ENCODE measurements at places on chromosomes 4 and X.

GRCh38 chr4:152106781-152107321, 346.0 kb upstream of the GATB start:
- no peak for DNase-seq

GRCh38 chrX:16999275-16999674, 52.8 kb downstream of the REPS2 start:
- DNase-seq: no peak

GRCh38 chrX:133444952-133445831, 29.9 kb upstream of the GPC4 start:
- no peak for DNase-seq

DNA sequence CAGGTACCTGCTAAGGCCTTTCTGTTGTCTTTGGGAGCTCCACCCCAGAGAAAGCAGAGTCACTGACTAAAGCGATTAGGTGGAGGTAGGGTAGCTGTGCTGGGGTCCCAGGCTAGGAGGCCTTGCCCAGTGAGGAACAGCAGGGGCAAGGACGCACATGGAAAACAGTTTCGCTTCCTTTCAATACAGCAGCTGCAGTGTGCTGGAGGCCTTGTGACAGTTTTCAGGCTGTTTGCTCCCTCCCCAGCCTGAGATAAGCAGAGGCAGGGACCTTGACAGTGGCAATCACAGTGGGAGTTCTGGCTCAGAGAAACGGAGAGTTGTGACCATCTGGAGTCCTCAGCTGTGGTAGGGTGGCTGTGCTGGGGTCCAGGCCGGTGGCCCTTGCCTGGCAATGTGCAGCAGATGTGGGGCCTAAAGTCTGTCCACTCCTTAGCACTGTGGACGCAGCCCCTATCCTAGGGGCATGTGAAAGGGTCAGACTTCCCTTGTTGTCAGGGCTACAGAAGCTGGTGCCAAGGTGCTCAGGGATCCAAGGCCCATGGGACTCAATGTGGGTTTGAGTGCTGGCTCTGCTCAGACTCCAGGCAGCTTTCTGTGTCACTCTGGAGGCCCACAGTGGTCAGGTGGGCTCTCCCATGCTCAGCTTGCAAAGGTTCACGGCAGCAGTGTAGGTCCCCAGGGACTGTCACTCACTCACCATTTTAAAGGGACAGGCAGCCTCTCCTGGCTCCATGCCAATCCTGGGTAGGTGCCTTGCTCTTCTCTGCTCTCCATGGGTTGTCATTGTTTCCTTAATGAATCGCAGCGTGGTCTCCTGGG, 534.9 kb upstream of the FMR1 start:
- DNase-seq: no peak

DNA sequence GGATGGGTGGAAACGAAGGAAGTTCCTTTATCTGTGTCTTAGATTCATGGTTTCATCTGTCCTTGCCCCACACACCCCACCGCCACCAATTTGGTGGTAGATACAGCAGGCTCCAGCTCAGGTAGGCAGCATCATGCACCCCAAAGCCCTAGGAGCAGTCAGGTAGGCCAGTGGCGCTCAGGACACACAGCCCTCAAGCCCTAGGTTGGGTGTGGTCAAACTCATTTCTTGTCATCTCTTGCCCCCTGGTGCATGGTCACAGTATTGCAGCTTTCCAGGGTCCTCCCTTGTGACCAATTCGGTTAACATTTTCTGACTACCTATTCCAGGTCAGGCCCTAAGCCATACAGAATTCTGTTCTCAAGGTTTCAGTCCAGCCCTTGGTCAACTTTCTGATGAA, 14.5 kb upstream of the PRRG3 start:
- peak; percentile 36 for DNase-seq

GRCh38 chrX:16822723-16823122, 36.5 kb downstream of the TXLNG start:
- no peak for DNase-seq

GRCh38 chrX:68203211-68203610, 230.1 kb downstream of the OPHN1 start:
- no peak for DNase-seq

DNA sequence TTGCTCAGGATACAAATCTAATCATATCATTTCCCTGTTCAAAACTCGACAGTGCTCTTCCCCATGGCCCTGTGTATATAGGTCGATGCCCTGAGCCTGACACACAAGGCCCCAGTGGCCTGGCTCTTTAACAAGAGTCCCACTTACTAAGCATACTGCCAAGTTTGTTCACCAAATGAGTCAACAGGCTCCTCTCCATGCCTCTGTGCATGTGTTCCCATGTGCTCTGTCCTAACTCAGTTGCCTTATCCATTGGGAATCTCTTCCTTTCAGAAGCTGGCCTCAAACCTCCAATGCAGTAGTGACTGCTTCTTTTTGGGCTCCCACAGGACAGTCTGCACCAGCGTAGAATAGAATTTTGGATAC, 18.9 kb upstream of the CXCR3 start:
- DNase-seq: no peak

GRCh38 chr4:45317276-45317675, 590.9 kb upstream of the GNPDA2 start:
- DNase-seq: no peak

DNA sequence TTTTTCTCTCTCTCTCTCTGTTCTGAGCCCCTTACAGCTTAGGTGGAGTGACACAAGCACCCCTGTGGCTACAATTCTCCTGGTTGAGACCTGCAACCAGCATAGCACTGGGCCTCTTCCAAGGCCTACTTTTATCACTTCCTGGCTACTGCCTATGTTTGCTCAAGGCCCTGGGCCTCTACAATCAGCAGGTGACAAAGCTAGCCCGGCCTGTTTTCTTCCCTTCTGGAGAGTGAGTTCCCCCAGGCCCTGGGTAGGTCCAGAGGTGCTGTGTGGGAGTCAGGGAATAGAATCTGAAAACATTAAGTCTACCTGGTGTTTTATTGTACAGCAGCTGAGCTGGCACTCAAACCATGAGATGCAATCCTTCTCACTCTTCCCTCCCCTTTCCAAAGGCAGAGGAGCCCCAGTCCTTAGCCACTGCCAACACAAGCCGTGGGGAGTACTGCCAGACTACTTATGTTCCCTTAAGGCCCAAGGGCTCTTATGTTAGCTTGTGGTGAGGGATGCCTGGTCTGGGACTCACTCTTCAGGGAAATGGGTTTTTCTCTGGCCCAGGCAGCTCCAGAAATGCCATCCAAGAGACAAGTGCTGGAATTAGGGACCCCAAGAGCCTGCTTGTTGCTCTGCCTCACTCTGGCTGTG, 23.8 kb upstream of the MAGEC3 start:
- DNase-seq: no peak

DNA sequence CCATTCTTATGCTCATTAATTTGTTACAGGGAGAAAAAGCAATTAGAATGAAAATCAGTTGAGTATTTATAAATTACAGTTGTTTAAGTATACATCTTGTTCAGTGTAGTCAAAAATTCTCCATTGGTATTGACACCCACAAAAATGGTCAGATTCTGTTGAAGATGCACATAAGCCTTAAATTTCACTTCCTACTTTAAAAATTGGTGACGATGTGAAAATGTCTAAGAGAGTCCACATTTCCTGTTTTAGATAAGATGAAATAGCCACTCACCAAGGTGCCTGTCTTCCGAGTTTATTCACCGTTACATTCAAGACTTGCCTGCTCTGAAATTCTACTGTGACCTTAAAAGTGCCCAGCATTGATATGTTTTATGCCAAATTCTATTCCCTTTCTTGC, 93.6 kb downstream of the GPR143 start:
- DNase-seq: no peak

GRCh38 chrX:155028877-155029291, 2.2 kb downstream of the FUNDC2 start:
- no peak for DNase-seq

- no peak for DNase-seq
These were observed 27.1 kb upstream of the SLC25A6 start for GRCh38 chrX:1418901-1419544.

- DNase-seq: no peak
These were observed 5.9 kb downstream of the MRFAP1L1 start for GRCh38 chr4:6703786-6704185.

DNA sequence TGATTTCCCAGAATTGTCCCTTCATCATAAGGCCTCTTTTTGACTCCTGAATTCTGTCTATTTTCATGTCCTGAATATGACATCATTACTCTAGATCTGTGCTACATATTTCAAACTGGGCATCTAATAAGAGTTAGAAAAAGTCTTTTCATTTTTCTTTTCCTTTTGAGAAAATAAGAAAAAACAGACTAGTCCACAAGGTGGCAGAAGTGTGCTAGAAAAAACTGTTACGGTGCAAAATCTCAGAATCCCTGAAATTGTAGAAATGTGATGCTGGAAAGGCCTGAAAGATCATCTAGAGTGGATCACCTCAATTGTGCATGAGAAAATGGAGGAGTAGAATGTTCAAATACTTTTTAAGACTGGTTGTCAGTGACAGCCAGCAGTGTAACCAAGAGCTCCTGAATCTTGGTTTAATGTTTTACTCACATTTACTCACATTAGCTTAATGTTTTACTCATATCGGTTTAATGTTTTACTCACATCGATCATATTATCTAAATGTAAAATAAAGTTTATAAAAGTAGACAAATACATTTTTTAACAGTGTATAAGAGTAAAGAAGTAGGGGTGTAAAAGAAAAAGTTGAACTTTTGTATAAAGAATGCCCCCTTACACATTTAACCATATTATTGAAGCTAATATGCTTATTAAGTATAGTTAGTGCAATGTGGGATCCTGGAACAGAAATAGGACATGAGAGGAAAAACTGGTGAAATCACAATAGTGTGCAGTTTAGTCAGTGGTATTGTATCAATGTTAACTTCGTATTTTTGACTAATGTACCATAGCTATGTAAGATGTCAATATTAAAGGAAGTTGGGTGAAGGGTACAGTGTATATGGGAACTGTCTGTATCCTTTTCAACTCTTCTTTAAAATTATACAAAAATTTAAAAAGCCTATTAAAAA, 15.2 kb downstream of the ASB11 start:
- no peak for DNase-seq

DNA sequence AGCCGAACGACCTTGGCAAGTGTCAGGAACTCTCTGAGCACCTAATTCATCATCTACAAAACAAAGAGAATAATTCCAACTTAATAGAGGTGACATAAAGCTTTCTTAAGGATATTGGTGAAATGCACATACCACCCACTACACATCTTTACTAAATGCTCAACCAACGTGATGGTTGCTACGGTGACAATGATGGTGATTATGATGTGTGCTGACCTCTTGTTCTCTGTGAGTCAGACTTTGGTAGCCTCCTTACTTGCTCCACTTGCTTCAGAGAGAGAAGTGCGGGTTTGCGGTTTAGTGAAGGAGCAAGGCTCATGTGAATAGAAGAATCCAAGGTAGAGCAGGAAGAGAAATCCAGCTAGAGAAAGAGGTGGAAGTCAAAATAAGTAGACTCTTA, 52.8 kb upstream of the CLNK start:
- no peak for DNase-seq

GRCh38 chrX:77519765-77520164, 72.6 kb downstream of the FGF16 start:
- no peak for DNase-seq

- no peak for DNase-seq
These were observed 880 bp downstream of the UNC5C start for GRCh38 chr4:95547715-95548471.

DNA sequence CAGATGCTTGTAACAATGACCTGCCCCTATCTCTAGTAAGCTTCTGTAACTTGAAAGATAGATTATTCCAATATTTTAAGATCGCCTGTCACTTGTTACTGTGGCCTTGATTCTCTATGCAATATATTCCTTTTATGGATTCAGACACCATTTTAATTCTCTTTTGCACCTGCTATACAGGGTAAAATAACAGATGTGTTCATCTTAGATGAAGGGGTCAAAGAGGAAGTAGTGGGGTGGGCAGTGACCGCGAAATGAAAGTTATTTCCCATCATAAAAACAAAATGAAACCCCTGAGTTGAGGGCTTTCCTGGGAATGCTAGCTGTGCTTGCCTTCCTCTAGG, 175.9 kb downstream of the TSPAN5 start:
- no peak for DNase-seq

GRCh38 chr4:8189551-8190466, 9.3 kb upstream of the SH3TC1 start:
- no peak for DNase-seq

DNA sequence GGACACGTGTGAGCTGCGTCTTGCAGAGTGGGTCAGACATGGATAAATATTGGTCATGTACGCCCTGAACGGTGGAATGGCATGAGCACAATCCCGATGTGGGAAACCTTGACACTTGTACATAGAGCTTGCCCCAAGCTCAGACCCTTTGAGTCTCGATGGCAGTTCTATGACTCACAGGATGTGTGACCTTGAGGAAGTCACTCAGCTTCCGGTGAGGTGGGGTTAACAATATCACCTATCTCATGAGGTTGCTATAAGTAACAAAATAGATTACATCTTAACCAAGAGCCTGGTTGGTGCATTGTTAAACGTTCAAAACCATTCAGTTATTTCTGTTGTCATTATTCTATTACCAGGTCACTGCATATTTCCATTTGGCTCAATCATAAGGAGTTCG, 109.1 kb upstream of the TBL1X start:
- DNase-seq: no peak

GRCh38 chrX:105821471-105822121, 743 bp upstream of the NRK start:
- DNase-seq: no peak

GRCh38 chr4:572594-572993, 3.5 kb downstream of the TMEM271 start:
- no peak for DNase-seq

GRCh38 chr4:126592088-126592487, 1040.7 kb upstream of the INTU start:
- DNase-seq: no peak

- DNase-seq: no peak
These were observed 61.0 kb downstream of the HPRT1 start for GRCh38 chrX:134520860-134521390.

GRCh38 chr4:55184600-55185523, 59.5 kb upstream of the KDR start:
- DNase-seq: no peak

- DNase-seq: no peak
These were observed 39.8 kb downstream of the GPM6A start for GRCh38 chr4:175772170-175772705.

- DNase-seq: no peak
These were observed 26.9 kb downstream of the NUDT6 start for GRCh38 chr4:122895336-122895995.

- DNase-seq: no peak
These were observed 109.0 kb upstream of the MAMLD1 start for GRCh38 chrX:150253959-150254620.

All from stimulated activated CD8-positive, alpha-beta memory T cell treated with anti-CD3 and anti-CD28 coated beads, Interleukin-7, amount 100 ng/mL, for 24 hours (primary cell).